CD4-positive, alpha-beta T cell treated with Interleukin-6 for 4 hours (primary cell): ENCODE measurements at places on chromosomes 11 and 22.
A peak's percentile ranks its signal among the peaks of the same experiment; 100 is the strongest.

- no peak for DNase-seq
Observed at GRCh38 chr11:21988477-21988876, 204.4 kb upstream of the ANO5 start.

DNA sequence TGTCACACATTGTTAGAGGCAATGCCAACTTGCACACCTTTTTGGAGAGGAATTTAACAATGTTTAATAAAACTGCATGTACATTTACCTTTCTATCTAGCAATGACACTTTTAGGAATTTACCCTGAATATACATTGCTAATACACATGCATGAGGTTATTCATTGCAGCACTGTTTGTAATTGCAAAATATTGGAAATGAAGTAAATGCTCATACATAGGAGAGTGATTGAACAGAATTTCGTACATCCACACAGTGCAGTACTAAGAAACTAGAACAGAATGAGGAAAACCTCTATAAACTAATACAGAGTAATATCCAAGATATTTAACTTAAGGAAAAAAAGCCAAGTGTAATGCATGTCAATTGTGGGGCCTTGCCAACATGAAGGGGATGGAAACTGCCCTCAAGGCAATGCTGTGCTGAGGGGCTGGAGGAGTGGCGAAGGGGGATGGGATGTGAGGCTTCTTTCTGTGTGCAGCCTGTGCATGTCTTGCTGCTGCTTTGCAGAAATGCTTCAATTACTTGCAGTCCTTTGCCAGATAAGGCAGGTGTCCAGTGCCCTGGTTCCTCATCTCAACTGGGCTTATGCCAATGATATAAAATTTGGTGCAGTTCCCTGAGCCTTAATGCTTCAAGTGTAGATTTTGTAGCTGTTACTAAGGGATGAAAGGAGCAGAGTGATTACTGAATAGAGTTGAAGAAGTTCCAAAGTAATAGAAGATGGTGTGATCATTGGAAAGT, 96.1 kb downstream of the GRIA4 start:
- DNase-seq: no peak

GRCh38 chr11:117933930-117934329, 4.7 kb upstream of the TMPRSS13 start:
- no peak for DNase-seq

- DNase-seq: no peak
Observed at GRCh38 chr22:35712672-35713071, 5.0 kb upstream of the APOL5 start.

- no peak for DNase-seq
Observed at GRCh38 chr22:46537225-46537945, at the start of gene CELSR1. CELSR1 (minus strand) TSS chr22:46537620; CDS start chr22:46537170, 450 bp downstream.

DNA sequence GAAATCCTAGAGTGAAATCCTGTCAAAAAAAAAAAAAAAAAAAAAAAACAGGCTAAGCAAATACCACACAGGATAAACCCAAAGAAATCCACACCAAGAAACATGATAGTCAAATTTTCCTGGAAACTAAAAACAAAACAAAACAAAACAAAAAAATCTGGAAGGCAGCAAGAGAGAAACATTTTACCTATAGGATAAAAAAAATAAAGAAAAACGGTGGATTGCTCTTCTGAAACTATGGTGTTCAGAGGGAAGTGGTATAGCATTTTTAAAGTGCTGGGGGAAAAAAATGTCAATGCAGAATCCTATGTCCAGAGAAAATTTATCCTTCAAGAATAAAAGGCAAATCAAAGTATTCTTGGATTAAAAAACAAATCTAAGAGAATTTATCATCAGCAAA, 41.6 kb upstream of the CBX7 start:
- no peak for DNase-seq

DNA sequence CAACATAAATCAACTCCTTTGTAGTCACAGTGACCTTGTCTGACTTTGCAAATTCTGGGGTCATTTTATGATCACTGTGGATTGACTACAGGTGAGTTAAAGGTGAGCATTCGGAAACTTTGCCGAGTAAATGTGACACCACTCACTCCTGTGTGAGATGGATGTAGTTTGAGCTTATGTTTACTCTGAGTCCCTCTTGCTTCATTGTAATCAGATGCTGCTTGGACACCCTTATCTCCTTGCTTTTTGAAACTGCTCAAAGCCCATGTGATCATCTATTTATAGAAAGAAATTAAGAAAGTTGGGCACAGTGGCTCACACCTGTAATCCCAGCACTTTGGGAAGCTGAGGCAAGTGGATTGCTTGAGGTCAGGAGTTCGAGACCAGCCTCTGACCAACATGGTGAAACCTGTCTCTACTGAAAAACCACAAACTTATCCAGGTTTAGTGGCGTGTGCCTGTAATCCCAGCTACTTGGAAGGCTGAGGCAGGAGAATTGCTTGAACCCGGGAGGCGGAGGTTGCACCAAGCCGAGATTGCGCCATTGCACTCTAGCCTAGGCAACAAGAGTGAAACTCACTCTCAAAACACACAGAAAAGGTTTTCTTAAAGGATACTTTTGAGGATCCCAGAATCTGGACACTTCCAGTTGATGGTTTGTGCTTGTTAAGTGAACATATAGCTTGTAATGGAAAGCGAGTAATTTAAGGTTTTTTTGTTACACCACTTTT, 7.2 kb downstream of the FAM118A start:
- no peak for DNase-seq

DNA sequence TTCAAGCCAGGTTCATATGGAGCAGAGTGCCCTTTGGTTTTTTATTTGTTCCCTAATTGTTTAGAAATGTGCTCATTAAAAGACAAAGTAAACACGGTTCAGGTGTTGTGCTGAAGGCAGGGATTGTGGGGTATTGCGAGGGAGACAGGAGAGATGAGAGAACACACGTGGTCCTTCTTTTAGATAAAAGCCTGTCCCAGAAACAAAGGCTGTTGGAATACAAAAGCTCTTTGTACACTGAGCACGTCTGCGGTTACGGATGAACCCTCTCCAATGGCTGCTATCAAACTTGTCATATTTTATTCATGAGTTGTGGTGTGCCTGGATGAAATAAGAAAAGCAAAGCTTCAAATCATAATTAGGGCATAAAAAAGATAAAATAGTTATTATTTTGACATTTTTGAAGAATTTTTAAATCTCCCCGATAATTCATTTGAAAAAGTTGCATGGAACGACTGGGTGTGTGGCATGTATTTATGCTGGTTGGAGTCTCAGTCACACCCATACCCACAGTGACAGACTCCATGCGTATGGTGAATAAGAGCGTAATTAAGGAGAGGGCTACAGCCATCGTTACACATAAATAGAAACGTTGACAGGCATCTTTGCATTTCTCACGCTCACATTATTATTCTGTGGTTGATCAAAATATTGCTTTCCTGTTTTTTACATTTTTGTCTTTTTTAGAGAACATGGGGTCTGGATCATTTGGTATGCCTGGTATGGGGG, 92.9 kb downstream of the NELL1 start:
- no peak for DNase-seq

- DNase-seq: no peak
Observed at GRCh38 chr11:787084-787675, 2.7 kb downstream of the CEND1 start.

GRCh38 chr11:9158898-9159391, 67.5 kb upstream of the SCUBE2 start:
- DNase-seq: no peak

- DNase-seq: no peak
Observed at GRCh38 chr22:30009478-30009877, 70.8 kb upstream of the HORMAD2 start.

DNA sequence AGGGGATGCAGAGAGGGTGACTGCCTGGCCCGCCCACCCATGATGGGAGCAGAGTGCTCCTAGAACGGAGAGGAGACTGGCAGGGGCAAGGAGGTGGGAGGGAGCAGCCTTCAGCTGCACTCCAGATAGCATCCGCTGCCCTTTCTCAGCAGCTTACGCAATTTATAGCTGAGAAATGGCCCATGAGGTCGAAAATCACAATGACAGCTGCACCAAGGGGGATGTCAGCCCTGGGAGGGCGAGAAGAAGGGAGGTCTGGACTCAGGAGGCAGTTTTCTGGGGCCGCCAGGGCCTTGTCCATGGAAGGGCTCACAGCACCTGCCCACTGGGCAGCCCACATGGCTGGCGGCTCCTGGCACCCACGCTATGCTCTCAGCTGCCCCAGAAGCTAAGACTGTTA, 17.6 kb upstream of the MOB2 start:
- DNase-seq: no peak

GRCh38 chr11:123132881-123133280, 62.2 kb downstream of the CLMP start:
- no peak for DNase-seq

DNA sequence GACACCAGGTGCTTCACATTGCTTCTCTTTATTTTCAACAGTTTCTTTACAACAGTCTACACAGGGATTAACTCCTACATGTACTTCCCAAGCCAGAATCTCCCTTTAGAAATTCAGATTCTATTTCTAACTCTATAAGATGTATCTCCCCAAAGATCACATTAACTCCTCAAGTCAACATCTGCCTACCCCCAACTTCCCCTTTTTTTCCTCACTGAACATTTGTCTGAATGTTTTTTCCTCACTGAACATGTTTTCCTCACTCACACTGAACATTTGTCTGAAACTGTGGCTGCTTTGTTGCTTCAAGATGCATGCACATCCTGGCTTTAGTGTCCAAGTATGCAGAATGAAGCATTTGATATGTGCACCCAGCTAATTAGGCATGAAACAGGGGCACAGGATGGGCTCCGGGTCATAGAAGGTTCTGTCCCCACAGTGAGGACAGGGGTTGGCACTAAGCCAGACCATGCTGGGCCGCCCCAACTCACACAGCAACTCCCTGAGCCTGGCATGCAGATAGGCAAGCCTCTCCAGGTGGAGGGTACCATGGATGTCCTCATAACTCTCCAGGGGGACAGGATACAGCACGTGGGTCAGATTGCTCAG, 11.3 kb downstream of the PRAME start:
- DNase-seq: no peak

DNA sequence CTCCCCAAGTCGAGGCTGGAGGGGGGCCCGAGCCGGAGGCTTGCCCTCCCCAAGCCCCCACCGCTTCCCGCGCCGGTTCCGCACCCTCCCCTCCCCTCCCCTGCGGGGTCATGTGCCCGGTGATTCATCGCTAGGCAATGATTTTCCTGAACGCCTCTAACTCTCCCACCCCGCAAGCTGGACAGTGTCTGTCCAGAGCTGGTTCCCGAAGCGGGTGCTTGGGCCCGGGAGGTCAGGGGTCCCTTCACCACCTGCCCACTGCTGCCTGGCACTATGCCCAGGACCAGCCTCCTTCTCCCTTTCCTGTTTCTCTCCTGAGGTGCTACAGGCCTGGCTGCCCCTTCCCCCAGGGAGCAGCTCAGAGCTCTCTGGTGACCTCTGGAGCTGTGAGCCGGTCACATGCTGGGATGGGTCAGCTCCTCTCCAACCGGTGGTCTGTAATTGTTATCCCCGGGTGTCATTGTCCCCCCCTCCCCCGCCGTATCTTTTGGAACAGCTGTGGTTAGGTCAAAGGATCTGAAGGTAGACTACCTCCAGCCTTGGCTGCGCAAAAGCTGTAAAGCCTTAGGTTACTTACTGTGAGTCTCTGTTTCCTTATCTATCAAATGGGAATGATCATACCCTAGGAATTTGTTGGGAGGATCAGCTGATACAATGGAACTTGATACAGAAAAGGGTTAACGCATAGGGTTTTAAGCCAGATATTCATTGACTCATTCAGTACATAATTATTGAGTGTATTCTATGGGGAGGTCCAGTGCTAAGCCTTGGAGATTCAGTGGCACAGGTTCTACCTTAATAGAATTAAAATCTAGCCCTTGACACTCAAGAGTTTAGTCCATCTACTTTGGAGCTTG, 753 bp downstream of the STX3 start:
- peak; percentile 70 for DNase-seq

DNA sequence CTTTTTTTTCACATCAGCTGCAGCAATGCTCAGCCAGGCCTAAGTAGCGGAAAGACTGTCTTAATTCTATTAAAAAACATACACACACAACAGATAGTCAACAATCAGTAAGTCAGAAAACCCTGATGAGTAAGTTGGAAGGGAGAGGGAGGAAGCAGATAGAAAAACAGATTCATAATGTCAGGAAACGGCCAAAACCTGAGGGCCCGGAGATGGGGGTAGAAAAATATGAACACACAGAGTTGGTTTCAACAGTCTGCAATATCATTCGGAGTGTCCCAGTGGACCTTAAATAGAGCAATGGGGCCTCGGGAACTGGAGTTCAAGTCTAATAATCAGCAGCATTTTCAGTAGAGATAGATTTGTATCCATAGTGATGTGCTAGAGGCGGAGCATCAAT, 14.8 kb downstream of the LRRC55 start:
- DNase-seq: no peak

- peak; percentile 46 for DNase-seq
Observed at GRCh38 chr22:46774253-46774979, 12.0 kb downstream of the TBC1D22A start.

GRCh38 chr11:90204832-90205646, 17.8 kb downstream of the CHORDC1 start:
- DNase-seq: peak; percentile 15

GRCh38 chr11:120390585-120390922, 54.3 kb downstream of the ARHGEF12 start:
- no peak for DNase-seq

DNA sequence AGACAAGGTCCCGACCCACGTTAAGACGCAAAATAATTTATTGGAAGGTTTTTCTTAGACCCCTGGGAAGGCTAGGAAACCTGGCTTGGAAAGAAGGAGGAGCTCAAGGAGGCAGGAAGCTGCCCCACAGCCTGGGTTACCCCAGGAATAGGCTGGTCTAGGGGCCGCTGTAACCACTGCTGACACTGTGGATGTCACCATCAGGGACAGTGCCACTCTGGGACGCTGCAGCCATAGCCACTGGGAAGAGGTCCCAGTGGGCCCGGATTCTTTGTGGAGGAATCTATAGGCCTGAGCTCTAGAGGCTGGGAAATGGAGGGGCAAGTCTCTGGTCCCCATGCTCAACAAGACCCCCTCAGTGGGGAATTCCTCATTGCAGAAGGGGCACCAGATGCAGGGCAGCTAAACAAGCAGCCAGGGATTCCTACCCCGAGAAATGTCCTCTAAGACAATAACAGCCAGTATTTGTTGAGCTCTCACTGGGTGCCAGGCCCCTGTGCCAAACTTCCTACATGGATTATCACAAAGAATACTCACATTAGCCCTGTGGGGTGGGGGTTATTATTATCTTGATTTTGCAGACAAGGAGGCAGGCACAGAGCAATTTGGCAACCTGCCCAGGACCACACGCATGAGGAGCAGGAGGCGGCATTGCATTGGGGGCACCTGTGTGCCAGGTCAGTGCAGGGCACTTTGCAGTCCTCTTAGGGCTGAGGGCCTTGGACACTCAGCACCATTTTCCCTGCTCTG, 19.5 kb upstream of the CHKA start:
- DNase-seq: no peak

GRCh38 chr11:19905280-19905853, 192.7 kb downstream of the NAV2 start:
- no peak for DNase-seq

- no peak for DNase-seq
Observed at GRCh38 chr22:43249789-43250471, 63.0 kb upstream of the TTLL12 start.

- no peak for DNase-seq
Observed at GRCh38 chr11:72727521-72727920, 24.7 kb downstream of the ARAP1 start.

- DNase-seq: no peak
Observed at GRCh38 chr11:31806928-31807798, 4.0 kb downstream of the PAX6 start.

GRCh38 chr22:23207729-23208393, 27.6 kb downstream of the BCR start:
- no peak for DNase-seq

- DNase-seq: peak; percentile 65
Observed at GRCh38 chr22:38202437-38203089, 769 bp downstream of the MAFF start.

- DNase-seq: no peak
Observed at GRCh38 chr11:131370901-131371790, 731 bp downstream of the NTM start.

- DNase-seq: no peak
Observed at GRCh38 chr11:10674911-10675440, 18.6 kb downstream of the IRAG1 start.
